ENCODE measurements at places on chromosomes 5 and 9. TPM values are rescaled to one million over a fixed set of nuclear protein-coding genes. Genes with fewer than 3 reads are reported as not detected.

The HTR4 gene
- total RNA-seq: not detected

The BRINP1 gene
- 0.56 TPM for total RNA-seq

The OTP gene
- not detected for total RNA-seq

The DBH gene
- total RNA-seq: not detected

The CYLC2 gene
- not detected for total RNA-seq

The OGN gene
- 0.28 TPM for total RNA-seq

The IL7R gene
- total RNA-seq: 13.2 TPM

The LAMC3 gene
- under 0.01 TPM for total RNA-seq

All from regular cardiac myocyte (primary cell).